ENCODE measurements at places on chromosomes 16 and 17. TPM values are rescaled to one million over a fixed set of nuclear protein-coding genes. Genes with fewer than 3 reads are reported as not detected.
A peak's percentile ranks its signal among the peaks of the same experiment; 100 is the strongest.

GRCh38 chr17:50175035-50175807, 9.4 kb downstream of the SGCA start:
- DNase-seq: peak; percentile 15

Gene KRTAP17-1
- total RNA-seq: not detected

Gene TMC8
- total RNA-seq: 1.0 TPM

Gene RNF222
- not detected for total RNA-seq

Gene ACSM2A
- not detected for total RNA-seq

Gene SOX8
- total RNA-seq: 2.1 TPM

- DNase-seq: no peak
These were observed 44.7 kb upstream of the PRSS54 start for GRCh38 chr16:58339452-58339981.

GRCh38 chr17:41781404-41782110, 5.0 kb downstream of the JUP start:
- DNase-seq: no peak

Gene METTL23
- total RNA-seq: 23.4 TPM

Gene SOX9
- 2.7 TPM for total RNA-seq

- no peak for DNase-seq
These were observed 289.6 kb upstream of the ERCC4 start for GRCh38 chr16:13630374-13630773.

All from psoas muscle (tissue), 8 donors.